ENCODE measurements at places on chromosomes 16 and 17. TPM values are rescaled to one million over a fixed set of nuclear protein-coding genes. Genes with fewer than 3 reads are reported as not detected.
A peak's percentile ranks its signal among the peaks of the same experiment; 100 is the strongest.

ATP2A3 gene
- total RNA-seq: 2.0 TPM

GP2 gene
- not detected for total RNA-seq

DNA sequence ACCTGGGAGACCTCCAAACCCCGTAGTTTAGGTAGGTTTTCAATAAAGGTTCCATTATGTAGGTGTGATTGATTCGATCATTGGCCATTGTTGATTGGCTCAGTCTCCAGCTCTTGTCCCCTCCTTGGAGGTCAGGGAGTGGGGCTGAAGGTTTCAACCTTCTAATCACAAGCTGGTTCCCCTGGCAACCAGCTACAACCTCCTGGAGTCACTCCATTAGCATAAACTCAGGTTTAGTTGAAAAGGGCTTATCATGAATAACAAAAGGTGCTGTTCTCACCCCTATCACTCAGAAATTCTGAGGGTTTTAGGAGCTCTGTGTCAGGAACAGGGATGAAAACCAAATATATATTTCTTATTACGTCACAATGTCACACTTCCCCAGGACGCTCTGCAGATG is 28.5 kb downstream of the TMEM132E start:
- peak; percentile 88 for DNase-seq

- peak; percentile 49 for DNase-seq
Observed at GRCh38 chr16:52709306-52709705, 162.4 kb upstream of the TOX3 start.

GRCh38 chr16:54359081-54359480 is 72.5 kb upstream of the IRX3 start:
- no peak for DNase-seq

DNA sequence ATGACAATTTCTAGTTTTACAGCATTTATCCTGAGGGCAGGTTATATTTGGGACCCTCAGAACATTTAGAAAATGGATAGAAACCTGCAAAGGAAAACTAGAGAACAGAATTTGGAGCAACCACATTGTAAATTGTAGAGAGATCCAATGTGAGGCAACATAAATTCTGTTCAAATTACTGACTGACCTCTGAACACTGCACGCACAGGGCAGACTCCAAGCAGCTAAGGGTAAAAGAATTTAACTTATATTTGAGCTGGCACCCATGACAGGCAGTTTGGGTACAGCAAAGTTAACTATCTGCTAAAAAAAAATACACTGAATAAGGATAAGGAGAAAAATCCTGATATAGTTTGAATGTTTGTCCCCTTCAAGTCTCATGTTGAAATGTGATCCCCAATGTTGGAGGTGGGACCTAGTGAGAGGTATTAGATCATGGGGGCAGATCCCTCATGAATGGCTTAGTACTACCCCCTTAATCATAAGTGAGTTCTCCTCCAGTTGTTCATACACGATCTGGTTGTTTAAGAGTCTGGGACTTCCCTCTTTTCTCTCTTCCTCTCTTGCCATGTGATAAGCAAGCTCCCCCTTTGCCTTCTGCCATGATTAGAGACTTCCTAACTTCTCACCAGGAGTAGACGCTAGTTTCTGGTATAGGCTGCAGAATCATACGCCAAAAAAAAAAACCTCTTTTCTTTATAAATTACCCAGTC is 75.7 kb downstream of the FBXL20 start:
- DNase-seq: no peak

GRCh38 chr16:78155791-78156345 is 56.4 kb downstream of the WWOX start:
- DNase-seq: no peak

DNA sequence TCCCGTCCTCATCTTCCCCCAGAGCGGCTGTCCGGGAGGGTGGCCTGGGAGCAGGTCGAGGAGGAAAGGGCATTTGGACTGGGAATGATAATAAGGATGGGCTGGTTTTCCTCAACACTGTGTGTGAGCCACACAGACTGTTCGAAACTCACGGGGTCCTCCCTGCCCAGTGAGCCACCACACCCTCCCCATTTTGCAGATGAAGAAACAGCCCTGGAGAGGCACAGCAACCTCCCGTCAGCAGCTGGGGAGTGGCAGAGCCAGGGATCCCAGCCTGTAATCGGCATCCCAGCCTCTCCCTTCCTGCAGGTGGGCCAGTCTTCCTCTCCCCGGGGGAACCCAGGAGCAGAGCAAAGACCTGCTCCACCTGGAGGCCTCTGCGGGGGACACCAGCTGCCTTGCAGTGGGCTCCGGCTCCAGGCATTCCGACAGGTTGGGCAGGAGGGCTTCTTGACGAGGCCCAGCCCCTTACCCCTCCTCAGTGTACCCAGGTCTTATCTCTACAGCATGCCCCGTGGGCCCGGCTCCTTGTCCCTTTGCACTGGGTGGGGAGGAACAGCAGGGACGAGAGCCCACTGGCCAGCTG is 23.8 kb downstream of the ENGASE start:
- DNase-seq: peak; percentile 80
